CD4-positive, alpha-beta T cell treated with Interleukin-6 at 100 ng/mL for 8 hours (primary cell): ENCODE measurements at places on chromosomes 3 and 15.

GRCh38 chr15:50940506-50940905, 32.0 kb downstream of the AP4E1 start:
- DNase-seq: no peak

DNA sequence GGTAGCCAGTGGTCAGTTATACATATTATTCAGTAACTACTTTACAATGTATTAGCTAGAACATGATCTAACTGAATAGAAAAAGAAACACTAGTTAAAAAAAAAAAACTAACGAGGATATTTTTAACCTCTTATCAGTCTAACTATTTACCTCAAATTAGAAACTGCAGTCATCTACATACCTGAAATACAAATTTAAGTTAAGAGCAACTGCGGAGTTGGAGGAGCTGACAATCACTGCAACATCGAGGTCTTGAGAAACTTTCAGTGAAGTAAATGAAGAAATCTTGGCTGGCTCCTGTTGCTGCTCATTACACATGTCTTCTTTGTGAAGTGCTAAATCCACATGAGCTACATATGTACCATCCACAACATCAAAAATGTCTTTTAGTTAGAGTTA, 6.5 kb downstream of the SPG11 start:
- no peak for DNase-seq

DNA sequence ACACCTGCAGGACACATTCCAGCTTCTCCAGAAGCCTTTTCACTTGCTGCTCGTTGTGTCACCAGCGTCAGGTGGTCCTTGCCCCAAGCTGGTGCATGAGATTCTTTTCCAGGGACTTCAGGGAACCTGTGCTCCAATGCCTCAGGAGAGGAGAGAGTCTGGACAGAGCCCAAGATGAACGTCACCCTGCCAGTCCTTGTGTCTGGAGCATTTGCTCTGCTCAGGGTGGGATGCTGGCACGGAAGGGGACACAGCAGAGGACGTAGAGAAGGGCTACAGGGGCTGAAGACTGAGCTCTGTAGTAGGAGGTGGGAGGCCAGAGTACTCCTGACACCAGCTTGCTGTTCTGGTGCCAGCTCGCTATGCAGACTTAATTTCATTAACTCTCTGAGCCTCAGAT, 262.1 kb downstream of the XXYLT1 start:
- no peak for DNase-seq

GRCh38 chr3:114764056-114764492, 383.0 kb downstream of the ZBTB20 start:
- no peak for DNase-seq

DNA sequence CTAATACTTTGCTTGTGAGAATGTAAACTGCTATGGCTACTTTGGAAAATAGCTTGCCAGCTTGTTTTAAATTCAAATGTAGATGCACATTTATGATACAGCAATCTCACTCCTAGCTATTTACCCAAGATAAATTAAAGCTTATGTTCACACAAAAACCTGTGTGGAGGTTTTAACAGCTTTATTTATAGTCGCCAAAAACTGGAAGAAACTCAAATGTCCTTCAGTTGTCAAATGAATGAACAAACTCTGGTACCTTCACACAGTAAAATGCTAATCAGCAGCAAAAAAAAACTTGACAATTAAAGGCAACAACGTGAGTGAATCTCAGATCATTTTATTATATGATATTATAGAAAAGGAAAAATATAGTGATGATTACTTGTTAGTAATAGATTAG, 248.6 kb upstream of the NECTIN3 start:
- no peak for DNase-seq

GRCh38 chr3:21174461-21174860, 576.5 kb downstream of the ZNF385D start:
- no peak for DNase-seq
